ENCODE measurements at places on chromosomes 3 and 15.

DNA sequence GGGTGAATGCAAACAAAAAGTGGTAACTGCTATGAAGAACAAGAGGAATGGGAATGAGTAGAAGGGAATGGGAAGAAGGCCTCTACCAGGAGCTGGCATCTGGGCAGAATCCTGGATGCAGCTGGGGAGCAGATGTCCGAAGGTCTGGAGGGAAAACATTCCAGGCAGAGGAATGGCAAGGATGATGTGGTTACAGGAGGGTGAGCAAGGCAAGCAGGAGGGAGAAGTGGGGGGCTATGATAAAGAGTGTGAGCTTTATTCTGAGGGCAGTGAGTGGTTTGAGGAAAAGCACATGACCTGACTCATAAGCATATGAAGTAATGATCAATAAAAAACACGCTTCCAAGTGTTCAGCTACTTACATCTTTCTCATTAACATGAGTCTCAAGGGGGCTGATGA is 17.1 kb downstream of the SKIC8 start:
- no peak for DNase-seq

DNA sequence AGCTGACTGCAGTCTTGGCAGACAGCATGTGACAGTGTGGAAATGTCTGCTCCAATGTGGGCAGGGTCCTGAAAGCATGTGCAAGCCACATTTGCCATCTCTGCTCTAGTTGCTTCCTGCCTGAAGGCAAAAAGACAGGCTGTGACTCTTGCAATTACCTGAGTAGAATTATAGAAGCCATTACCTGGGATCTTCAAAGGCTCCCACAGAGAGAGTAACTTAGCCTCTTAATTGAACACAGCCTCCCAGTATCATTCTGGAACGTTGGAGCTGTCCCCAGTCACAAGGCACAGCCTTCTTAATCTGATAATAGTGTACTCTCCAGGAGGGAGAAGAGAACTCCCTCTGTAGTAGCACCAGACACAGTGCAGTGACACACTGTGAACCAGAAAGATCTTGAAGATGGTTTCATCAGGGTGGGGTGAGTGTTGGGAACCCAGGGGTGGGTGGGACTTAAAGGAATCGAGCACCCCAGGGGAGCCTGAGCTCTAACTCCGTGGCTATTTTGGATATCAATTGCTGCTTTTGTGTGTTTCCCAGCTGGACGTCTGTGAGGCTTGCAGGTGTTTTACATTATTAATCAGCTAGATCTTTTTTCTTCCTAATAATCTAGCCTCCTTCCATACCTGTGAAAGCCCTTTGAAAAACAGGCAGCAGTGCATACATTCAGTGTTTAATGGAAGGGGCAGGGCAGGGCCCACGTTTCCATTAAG is 40.6 kb upstream of the GLCE start:
- DNase-seq = no peak

DNA sequence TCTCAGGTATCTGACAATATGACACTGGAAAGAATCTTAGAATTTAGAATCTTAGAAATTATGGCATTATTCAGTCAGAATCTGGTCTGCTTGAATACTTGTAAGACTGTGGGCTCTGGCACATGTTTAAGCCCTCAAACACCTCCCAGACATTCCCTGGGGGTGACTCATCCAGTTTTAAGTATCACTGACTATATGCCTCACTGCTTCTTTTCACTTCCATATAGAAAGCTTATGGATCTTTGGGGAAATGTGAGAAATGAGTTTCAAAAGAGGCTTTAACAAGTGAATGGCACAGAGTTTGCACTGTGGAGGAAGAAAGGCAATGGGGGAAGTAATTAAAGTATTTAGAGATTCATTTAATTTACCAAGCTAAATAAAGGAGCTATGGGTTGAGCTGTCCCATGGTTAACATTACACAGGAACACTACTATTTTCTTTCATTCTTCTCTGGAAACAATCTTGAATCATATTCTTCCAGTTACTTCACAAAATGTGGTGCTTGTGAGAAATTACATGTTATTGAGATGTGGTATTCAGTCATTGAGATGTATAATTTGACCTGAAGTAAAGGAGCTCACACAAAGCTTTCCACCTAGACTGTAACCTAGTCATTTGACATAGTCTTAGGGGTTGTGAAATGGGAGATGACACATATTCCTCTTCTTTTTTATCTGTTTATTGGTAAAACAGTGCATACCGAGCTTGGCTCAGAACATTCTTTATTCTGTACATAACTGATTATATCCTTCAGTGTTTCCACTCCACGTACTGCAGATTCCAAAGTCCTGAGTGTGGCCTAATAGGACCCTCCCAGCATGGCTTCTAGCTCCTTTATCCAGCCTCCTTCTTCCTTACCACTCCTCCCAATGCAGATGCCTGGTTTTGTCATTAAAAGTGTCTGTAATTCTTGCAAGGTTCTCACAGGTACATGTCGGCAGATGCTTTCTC is 544.6 kb upstream of the NECTIN3 start:
- no peak for DNase-seq

GRCh38 chr3:128783774-128784173 is 57.8 kb downstream of the RAB7A start:
- no peak for DNase-seq

GRCh38 chr3:65975032-65975431 is 63.7 kb downstream of the MAGI1 start:
- DNase-seq = no peak

DNA sequence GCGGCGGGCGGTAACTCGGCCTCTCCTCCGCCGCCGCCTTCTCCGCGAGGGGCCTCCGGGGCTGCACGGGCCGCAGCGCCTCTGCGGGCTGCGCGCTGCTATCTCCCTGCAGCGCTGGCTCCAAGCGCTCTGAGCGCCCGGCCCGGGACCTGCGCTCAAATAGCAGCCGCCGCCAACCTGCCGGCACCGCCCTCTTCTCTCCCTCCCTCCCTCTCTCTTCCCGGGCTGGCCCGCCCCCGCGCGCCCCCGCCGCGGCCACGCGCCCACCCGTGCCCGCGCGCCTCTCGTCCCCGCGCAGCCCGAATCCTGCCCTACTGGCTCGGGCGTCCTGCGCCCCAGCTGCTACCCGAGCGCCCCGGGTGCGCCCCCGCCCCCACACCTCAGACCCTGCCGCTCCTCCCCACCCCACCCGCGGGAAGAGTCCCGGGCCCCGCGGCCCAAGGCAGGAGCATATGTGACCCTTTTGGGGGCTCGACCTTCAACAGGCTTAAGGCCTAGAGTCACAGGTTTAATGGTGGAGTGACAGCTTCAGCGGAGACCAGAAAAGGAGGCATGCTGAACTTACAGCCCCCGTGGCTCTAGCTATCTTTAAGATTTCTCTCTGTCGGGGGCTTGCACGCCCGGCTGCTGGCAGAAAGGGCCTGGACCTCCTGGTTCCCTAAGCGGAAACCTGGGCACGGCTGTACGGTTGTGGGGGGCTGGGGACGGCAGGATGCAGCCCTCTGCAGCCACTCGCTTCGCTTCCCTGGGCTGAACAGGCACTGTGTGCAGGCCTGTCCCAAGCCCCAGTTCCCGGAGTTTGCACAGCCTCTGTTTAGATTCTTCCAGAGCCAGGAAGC is at the start of gene CACNA2D2:
CACNA2D2 (minus strand) TSS at position 131 of the 839 bp plus-strand sequence. CDS start 211 bp downstream, outside the sequence.
- DNase-seq = no peak

- no peak for DNase-seq
Measured at GRCh38 chr3:86269364-86270155, 721.4 kb downstream of the VGLL3 start.

GRCh38 chr15:33654860-33655259 is 313.4 kb upstream of the CHRM5 start:
- DNase-seq = peak; percentile 60

GRCh38 chr3:156551746-156552145 is 3.2 kb downstream of the SSR3 start:
- DNase-seq = no peak

DNA sequence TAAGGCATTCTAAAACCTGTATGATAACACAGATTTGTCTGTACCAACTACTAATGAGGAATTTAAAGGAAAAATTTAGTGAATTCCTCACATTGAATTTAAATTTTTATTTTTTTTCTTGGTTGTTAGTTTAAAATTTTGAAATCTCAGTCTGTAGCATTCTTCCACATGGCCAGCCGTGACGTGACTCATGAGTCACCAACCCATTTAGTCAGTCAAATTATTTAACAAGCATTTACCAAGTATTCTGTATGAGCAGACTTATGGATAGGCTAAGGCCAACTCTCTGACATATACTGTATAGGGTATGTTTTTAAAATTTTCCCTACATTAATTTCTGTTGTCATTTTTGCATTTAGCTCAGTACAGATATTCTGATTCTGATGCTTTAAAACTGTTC is 112.9 kb downstream of the CNTN4 start:
- DNase-seq = no peak
